MCF 10A (cell line): ENCODE measurements at places on chromosomes 1 and 21. TPM values are rescaled to one million over a fixed set of nuclear protein-coding genes. Genes with fewer than 3 reads are reported as not detected.
A peak's percentile ranks its signal among the peaks of the same experiment; 100 is the strongest.

OR6K3 gene
- not detected in 2 replicates for total RNA-seq

GRHL3 gene
- total RNA-seq, result 4.7 and 8.9 TPM in 2 replicates

PFKFB2 gene
- total RNA-seq, result 21.1 and 22.0 TPM in 2 replicates

GRCh38 chr1:156571261-156571852 is 1.0 kb downstream of the IQGAP3 start:
- DNase-seq, result peak; percentile 61

DNA sequence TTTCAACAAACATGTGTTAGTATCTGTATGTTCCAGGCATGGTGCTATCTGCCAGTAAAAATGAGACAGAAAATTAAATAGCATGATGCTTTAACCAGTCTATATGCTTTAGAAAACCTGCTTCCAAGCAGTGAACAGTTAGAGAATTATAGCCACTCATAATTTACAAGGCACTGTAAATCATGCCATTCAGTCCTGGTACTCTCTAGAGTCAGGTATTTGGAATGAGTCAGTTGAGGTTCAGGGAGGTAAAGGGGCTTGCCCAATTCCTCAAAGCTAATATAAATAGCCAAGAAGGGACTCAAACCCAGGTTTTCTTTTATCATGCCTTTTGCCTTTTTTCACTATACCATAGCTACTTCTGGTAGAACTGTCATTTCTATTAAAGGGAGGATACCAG is 184.4 kb downstream of the NFIA start:
- DNase-seq, result peak; percentile 33

- DNase-seq, result no peak
These were observed 466.2 kb upstream of the NR5A2 start for GRCh38 chr1:199561334-199561733.

DNA sequence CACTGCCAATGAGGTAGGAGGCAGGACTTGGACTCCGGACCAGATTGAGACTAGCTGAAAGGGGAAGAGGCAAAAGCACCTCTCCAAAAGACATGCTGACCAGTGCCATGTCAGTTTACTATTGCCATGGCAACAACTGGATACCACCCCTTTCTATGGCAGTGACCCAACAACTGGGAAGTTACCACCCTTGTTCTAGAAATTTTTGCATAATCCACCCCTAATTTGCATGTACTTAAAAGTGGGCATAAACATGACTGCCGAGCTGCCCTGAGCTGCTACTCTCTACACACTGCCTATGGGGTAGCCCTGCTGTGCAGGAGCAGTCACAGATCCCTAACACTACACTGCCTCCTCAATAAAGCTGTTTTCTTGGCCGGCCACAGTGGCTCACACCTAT is 19.0 kb upstream of the SLC6A9 start:
- DNase-seq, result peak; percentile 43

DNA sequence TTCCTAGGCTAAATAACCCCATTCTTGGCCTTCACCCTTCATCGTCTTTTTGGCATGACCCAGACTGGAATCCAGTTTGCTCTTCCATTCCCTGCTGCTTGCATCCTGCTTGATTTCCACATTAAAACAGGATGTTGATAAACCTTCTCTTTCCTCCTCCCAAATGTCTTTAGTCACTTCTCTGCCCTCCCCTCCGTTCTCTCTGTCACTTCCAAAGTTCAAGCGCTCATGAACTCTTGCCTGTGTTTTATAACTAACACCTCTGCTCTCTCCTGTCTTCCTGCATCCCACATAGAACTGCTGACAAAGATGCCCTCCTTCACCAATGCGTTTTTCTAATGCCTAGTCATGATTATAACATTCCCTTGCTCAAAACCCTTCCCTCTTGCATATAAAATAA is 65.6 kb upstream of the SLC44A3 start:
- DNase-seq, result no peak

DNA sequence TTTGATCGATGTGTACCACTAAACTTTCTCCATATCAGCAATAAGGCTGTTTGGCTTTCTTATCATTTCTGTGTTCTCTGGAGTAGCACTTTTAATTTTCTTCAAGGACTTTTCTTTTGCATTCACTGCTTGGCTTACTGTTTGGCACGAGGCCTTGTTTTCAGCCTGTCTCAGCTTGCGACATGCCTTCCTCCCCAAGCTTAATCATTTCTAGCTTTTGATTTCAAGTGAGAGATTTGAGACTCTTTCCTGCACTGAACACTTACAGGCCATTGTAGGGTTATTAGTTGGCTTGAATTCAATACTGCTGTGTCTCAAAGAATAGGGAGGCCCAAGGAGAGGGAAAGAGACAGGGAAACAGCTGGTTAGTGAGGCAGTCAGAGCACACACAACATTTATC is 120.6 kb upstream of the KCND3 start:
- DNase-seq, result peak; percentile 4

DNA sequence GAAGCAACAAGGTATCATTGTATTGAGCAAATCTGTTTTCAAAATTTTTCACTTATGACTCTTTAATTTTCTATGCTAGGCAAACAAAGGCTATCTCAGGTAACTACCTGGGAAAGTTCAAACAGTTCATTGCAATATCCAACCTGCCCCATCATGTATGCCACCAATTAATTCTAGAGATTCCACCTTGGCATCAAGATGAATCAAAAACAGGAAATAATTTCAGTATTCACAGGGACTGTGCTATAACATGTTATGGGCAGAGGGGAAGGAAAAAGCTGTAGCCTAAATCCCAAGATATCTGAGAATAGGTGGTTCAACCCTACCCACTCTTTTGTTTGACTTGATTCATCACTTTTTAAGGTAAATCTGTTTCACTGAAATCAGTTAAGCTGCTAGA is 67.5 kb upstream of the SH3GLB1 start:
- DNase-seq, result no peak
